ENCODE measurements at places on chromosomes 6 and 20.

- DNase-seq: no peak
Observed at GRCh38 chr6:24223115-24223919, 97.3 kb downstream of the NRSN1 start.

DNA sequence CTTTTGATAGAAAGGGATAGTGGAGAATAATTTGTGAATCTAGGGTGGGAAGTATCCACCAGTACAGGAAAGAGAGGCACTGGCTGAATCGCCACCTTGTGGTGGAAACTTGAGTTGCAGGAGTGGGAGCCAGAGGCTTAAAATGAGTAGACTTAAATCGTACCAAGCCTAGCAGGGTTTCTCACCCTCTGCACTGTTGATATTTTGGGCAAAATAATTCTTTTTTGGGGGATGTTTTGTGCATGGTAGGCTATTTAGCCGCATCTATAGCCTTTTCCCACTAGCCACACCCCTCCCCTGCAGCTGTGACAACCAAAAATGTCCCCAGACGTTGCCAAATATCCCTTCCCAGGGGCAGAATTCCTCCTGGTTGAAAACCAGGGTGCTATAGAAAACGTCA, 119.1 kb downstream of the DHX35 start:
- peak; percentile 76 for DNase-seq

- peak; percentile 81 for DNase-seq
Observed at GRCh38 chr6:151389618-151390275, 1.6 kb downstream of the ZBTB2 start.

DNA sequence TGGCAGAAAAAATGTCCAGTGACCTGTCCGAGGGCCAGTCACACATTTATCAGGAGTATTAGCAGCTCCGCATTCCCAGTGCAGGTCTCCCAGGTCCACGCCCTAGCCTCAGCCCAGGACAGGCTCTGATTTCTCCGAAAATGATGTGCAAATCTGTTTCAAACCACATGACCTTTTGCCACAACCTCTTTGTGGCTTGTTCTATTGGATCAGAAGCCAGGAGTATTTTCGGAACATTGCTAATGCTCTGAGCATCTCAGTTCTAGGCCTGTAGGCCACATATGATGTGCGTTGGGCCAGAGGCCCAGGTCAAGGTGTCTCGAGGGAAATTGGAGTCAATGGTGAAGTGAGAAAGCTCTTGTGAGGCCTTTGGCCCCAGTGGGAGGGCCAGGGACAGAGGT, 40.4 kb downstream of the SNX5 start:
- DNase-seq: no peak

GRCh38 chr6:132495604-132496079, 17.3 kb downstream of the STX7 start:
- no peak for DNase-seq
